ENCODE measurements at places on chromosomes 6 and 20.

DNA sequence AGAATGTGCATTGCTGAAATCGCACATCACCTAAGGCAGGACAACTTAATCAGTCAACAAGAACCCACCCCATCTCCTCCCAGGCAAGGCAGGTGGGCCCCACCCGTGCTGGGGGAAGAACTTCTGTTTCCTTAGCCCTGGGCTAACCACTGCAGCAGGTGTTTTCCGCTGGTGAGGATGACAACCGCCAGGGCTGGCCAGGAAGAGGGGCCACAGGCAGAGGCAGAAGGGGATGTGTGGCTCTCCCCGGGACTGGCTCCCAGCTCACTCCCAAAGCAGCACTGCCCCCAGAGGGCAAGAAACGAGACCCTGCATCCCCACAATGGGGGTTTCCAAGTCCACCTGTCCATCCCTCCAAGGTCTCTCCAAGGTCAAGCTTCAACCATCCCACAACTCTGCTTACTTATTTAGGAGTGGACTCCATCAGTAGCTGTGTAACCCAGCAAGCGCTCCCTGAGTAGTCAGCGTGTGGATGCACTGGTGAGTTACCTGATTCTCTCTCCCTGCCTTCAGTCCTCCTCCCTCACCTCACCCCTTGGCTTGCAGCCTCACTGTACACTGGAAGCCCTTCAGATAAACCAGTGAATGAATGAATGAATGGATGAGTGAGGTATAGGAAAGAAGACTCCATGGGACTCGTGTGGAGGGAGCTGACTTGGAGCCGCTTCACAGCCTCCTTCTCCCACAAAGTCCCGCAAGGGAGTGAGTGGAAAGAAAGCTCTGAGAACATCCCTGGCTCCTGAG, 168.2 kb upstream of the CST7 start:
- DNase-seq = no peak

- no peak for DNase-seq
Observed at GRCh38 chr6:132698608-132699007, 15.2 kb downstream of the VNN1 start.

DNA sequence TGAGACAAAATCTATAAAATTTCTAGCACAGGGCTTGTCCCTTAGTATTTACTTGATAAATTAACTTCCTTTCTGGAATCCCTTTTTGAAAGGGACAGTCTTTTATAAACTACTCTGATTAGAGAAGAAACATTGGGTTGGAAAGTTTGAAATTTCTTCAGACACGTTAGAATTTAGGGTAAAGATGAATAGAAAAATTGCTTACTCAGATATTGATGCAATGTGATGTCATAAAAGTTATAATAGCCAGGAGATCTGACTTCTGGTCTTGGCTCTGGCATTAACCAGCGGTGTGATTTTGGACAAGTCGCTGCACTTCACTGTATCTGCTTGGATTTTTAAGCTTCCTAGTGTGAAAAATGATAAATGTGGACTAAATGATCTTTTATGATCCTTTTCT, 9.7 kb upstream of the TNFRSF21 start:
- DNase-seq = no peak

DNA sequence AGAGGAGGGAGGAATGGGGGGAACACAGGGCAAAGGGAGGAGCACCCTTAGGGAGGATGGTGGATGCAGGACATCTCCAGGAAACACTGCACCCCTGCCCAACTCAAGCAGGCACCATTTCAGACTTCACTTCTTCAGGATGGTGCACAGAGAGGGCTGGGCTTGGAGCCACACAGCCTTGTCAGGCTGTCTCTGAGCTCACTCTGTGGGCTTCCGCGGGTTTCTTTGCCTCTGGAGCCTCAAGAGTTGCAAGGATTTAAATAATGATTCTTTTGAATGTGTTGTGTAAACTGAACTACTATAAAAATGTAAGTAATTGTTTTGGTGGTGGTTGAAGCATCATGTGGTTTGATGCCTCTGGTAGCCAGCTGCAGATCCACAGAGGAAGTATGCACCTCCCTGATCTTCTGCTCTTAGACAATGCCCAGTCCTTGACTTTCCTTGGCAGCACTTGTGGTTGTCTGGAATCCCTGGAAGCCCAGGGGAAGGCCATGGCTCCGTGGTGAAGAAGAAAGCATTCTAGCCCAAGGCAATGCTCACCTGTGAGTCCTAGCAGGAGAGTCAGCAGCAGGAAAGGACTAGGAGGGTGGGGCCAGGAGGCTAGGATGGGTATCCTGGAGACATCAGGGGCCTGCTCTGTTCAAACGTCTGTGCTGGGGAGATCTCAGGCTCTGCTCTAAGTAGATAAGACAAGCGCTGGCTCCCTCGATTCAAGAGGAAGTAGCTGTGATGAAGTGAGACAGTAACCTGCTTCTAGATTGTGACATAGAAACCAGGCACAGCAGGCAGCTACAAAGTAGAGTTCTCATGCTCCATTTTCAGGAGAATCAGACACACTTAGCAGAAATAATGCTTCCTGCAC, 50.2 kb upstream of the SIRPG start:
- DNase-seq = no peak

GRCh38 chr20:32999603-33000250, 4.5 kb downstream of the SUN5 start:
- peak; percentile 8 for DNase-seq

GRCh38 chr6:10315658-10316372, 99.1 kb downstream of the TFAP2A start:
- no peak for DNase-seq

DNA sequence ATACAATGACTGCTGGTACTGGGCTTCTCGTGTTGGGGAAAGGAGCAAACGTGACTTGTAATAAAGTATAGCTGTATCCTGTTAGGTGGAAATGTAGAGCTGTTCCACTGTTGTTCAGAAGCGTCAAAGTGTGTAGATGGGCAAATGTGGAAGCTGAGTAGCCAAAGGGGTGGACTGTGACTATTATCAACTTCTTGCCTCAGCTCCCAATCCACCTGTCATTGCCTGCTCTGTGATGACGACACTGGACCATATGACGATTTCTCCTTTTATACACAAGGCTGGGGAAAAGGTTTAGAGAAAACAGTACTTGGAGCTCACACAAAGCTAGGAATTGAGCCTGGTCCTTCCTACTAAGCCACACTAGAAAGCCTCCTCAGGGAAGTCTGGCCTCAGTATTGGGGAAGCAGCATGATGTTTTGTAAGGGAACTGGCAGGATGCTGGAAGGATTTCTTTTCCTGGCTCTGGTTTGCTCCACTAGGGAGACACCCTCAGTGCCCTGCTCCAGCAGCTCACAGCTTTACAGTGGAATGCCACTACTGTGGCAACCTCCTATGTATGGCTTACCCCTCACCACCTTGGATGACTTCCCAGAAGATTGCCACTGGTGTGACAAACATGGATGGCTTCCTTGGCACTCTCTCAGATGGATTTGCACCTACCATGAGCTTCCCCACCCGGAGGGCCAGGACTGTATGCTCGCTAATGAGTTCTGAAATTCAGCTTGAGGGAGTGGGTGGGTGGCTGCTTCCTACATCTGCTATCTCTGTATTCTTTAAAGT, 20.0 kb downstream of the CD164 start:
- no peak for DNase-seq

DNA sequence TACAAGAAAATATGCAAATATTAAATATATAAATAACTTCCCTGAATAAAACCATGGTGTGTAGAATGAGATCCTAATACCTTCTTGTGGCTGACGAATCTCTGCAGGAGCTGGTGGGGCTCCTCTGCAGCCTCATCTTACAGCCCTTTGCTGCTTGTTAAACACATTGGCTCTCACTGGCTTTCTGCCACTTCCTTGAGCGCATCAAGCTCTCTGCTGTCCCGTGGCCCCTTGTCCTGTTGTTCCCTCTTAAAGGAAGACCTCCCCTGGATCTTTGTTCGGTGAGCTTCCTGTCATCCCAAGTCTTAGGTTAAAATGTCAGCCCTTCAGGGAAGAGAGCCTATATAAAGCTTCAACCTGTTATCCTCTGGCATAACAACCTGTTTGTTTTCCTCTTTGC, 519.6 kb downstream of the DOK5 start:
- no peak for DNase-seq

GRCh38 chr6:158624684-158625682, 19.6 kb downstream of the DYNLT1 start:
- DNase-seq = no peak

GRCh38 chr6:42533794-42534193, 30.0 kb upstream of the UBR2 start:
- DNase-seq = no peak

GRCh38 chr20:58112017-58112781, 116.3 kb downstream of the ANKRD60 start:
- DNase-seq = no peak

DNA sequence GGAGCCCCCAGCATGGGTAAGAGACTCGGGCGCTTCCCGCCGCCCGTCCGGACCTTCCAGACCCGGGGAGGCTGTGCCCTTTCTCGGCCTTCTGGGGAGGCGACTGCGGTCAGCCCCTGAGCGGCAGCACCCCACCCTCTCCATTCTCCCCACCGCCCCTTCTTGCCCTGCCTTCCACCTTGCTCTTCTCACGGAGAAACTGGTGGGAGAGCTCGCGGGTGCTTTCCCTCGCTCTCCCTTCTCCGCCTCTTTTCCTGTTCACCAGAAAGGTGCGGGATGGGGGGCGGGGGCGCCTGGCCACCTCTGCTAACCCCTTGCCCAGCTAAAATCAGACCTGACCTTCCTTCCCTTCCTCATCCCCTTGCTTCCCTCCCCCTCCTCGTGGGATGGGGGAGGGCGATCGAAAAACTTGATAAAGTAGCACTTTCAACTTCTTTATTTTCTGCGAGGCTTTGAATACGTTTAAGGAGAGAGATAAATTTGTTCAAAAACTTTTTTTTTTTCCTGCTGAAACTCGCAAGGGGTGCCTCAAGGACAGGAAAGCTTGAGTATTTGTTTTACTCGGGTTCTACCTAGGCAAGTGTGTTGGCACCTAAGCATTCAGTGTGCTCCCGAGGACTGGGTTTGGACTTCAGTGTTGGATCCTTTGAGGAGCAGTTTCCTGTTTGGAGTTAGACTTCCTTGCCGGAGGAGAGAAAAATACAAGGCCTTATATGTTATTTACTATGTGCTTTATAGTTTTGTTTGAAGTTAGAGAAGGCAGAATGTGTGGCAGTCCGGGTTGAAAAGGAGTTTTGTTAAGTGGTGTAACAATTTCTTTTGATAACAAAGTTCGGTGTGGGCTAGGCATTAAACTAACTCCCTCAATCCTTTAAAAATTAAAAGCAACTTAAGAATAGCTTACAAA, 897 bp downstream of the CD2AP start:
- DNase-seq = no peak

DNA sequence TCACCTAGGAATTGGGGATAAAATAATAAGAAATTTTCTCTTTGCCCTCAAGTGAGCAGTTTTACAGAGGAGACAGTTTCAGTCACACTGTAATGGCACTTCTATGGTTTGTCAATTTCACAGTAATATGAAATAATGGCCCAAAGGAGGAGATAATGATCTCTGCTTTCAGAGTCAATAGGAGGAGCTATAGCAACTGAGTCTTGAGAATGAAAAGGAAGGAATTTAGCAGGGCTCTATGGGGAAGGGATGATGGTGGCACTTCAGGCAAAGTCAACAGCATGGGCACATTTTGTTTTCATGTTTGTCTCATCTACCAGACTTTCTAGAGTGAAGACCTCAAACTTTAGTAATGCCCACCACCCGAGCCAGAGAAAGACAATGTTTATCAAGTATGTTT, 138.3 kb upstream of the HMGN3 start:
- no peak for DNase-seq

DNA sequence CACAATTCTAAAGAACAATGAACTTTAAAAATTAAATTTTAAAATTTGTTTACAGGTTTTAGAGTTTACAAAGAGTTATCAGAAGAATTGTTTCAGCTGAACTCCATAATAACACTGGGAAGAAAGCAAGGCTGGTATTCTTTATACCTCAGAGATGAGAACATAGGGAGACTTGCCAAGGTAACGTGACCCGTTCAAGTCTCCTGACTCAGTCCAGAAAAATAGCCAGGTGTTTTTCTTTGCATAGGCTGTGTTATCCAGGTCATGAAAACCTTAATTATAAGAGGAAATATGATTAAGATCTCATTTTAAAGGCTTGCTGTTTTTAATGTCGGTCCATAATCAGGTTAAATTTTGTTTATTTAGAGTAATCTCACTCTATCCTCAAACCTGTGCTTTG, 8.5 kb upstream of the C6orf141 start:
- no peak for DNase-seq

DNA sequence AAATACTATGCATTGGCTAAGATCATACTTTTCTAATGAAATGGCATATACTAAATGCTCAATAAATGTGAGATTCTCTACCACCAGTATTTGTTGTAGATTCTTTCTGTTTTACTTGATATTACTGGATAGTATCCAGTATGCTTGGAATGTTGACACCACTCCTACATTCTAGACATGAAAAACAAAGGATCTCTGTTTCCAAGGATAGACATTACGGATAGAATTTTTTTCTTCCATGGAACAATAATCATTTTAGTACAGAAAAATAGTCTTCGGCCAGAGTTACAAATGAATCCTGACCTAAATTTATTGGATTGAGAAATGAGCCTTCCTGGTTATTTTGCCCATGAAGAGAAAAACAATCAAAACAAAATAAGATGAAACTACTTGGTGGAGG, 258.2 kb upstream of the NT5E start:
- no peak for DNase-seq

DNA sequence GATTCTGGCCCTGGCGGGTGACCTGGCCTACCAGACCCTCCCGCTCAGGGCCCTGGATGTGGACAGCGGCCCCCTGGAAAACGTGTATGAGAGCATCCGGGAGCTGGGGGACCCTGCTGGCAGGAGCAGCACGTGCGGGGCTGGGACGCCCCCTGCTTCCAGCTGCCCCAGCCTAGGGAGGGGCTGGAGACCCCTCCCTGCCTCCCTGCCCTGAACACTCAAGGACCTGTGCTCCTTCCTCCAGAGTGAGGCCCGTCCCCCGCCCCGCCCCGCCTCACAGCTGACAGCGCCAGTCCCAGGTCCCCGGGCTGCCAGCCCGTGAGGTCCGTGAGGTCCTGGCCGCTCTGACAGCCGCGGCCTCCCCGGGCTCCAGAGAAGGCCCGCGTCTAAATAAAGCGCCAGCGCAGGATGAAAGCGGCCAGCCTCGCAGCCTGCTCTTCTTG, 868 bp upstream of the SLC2A4RG start:
- DNase-seq = no peak

- peak; percentile 56 for DNase-seq
Observed at GRCh38 chr6:13870214-13870830, 54.4 kb upstream of the RNF182 start.

- DNase-seq = no peak
Observed at GRCh38 chr20:19291024-19291817, 78.8 kb downstream of the SLC24A3 start.

Measured in forelimb muscle (tissue), 1 donor.